ENCODE measurements at places on chromosomes 5 and 9.

DNA sequence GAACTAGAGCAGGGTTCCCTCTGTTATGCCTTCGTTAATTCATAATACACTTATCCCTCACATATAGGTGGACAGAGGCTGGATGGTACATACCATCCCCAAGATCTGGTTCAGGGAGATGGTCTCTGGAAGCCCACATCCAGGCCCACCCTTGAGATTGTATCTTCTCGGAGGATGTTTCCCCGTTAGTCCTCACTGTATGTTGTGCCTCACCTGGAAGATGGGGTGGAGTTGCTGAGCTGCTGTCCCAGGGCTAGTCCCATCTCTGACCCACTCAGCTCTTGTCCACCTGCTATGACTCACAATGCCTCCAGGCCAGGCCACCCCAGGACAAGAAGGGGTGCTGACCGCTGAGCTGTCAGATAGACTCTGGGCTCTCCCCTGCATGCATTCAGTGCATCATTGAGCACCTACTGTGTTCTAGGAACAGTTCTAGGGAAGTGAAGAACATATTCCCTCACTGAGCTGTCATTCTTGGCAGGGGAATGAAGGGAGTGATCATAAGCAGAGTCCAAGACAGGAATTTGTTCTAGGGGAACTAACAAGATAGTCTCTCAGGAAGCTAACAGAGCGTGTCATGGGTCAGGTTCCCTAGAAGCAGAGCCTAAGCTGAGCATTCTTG, at the start of gene CBY3:
Gene CBY3 (minus strand): TSS at position 255 of the 622 bp plus-strand sequence. CDS start 116 bp downstream, at position 139.
- DNase-seq: no peak

- DNase-seq: no peak
These were observed 110.3 kb downstream of the ST8SIA4 start for GRCh38 chr5:100792781-100793180.

- DNase-seq: no peak
These were observed 52.1 kb downstream of the NSG2 start for GRCh38 chr5:174097486-174098185.

DNA sequence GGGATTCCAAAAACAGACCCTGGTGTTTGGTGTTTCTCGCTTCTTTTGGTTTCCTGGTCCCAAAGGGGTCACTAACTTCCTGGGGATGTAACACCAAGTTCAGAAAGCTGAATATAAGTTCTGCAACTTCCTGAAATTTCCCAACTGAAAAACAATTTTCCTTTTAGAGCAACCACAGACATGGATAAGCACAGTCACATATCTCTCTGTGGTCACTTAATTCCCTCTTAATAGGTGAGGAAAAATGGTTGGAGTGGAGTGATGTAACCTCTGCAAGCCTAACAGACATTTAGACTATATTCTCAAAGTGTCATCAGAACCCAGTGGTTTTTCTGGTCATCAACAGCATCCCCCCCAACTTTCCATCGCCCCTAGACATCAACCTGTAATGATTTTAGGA, 135.3 kb downstream of the PRELID2 start:
- DNase-seq: no peak

- no peak for DNase-seq
These were observed 49.4 kb downstream of the FBXW11 start for GRCh38 chr5:171956887-171957495.

- no peak for DNase-seq
These were observed at the start of gene BICD2 for GRCh38 chr9:92764381-92764987. Gene BICD2, minus strand, starts transcription at chr9:92764833. Its CDS starts 89 bp downstream, at chr9:92764744.

Data from NCI-H1092 (cell line).